H7 (cell line): ENCODE measurements at places on chromosomes 5 and 9. TPM values are rescaled to one million over a fixed set of nuclear protein-coding genes. Genes with fewer than 3 reads are reported as not detected.
A peak's percentile ranks its signal among the peaks of the same experiment; 100 is the strongest.

The TEX48 gene
- not detected in 2 replicates for total RNA-seq

GRCh38 chr9:130336885-130337284 lies 71.3 kb downstream of the HMCN2 start:
- DNase-seq: no peak

- no peak for DNase-seq
These were observed 20.3 kb downstream of the POU5F2 start for GRCh38 chr5:93721071-93721470.

GRCh38 chr5:175381130-175381529 lies 62.9 kb downstream of the DRD1 start:
- DNase-seq: no peak

DNA sequence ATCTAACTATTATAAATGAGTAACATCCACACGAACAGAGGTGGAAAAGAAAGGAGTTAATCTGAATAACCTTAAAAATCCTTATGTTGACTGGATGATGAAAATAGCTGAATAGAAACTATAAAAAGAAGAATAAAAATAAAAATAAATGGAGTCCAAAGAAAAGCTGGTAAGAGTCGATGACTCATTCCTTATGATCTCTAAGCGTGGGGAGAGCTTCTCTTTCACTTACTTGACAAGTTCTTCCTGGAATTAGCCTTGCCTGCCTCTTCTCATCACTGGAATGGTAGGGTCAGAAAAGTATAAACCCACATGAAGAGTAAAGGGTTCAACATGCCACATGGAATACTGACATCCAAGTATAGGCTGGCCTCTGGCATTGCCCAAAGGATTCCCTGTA lies 477.0 kb upstream of the RGMB start:
- no peak for DNase-seq

DNA sequence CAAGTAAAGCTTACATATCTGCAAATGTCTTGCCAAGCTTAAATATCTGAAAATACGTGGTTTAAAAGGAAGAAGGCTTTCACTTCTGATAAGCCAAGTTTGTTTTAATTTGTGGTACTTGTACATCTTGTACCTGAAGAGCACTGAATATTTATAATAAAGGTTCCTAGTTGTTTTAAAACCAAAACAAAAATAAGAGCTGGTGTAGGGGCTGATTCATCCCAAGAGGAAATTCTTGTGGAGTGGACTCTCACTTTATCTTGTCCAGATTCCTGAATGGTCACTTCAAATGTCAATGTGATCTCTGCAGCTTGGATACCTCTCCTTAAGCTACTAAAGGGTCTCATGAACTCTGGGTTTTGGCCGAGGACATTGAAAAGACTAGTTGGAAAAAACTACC lies 29.5 kb downstream of the MAMDC2 start:
- no peak for DNase-seq

- no peak for DNase-seq
These were observed 362.0 kb downstream of the TMEM38B start for GRCh38 chr9:106056328-106056727.

The FOXE1 gene
- total RNA-seq: 0.07 and 0.14 TPM in 2 replicates

The C9orf50 gene
- total RNA-seq: not detected in 2 replicates

GRCh38 chr9:90838098-90838497 lies 36.5 kb downstream of the SYK start:
- no peak for DNase-seq

The SURF2 gene
- 25.8 and 28.1 TPM in 2 replicates for total RNA-seq

GRCh38 chr9:101311758-101312420 lies 72.9 kb downstream of the BAAT start:
- DNase-seq: peak; percentile 45

- no peak for DNase-seq
These were observed 78.3 kb downstream of the STK10 start for GRCh38 chr5:172109749-172110148.

- DNase-seq: no peak
These were observed 1.2 kb upstream of the RNF44 start for GRCh38 chr5:176538230-176538988.

DNA sequence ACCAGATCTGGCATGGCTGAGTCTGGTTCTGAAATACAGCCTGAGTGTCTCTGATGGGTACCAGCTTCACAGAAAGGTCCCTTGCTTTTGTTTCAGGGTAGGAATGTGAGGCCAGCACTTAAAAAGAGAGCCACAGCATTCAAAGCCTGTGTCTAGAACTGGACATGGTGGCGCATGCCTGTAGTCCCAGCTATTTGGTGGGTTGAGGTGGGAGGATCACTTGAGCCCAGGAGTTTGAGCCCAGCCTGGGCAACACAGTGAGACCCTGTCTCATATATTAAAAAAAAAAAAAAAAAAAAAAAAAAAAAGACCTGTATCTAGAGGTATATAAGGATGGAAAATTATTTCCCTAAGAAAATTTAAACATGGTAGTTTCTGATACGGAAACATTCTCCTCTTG lies 202.3 kb downstream of the GAPVD1 start:
- no peak for DNase-seq

The WNT8A gene
- 7.5 and 13.2 TPM in 2 replicates for total RNA-seq

DNA sequence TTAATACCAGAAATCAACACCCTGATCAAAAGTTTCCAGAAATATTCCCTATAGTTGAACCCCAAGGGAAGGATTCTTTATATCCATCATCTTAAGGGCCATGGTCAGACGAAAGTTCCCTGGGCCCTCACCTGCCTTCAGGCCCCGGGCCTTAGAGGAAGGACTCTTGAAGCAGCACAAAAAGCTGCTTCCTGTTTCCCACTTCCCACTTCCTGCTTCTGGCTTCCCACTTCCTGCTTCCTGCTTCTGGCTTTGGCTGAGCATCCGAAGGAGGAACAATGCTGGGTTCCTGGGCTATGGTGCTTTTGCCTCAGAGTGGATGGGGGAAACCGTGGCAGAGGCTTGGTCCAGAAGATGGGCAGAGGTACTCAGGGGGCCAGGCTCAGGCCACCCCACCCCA lies 25.8 kb upstream of the DAP start:
- no peak for DNase-seq

GRCh38 chr9:38263532-38263931 lies 129.0 kb upstream of the ALDH1B1 start:
- no peak for DNase-seq

DNA sequence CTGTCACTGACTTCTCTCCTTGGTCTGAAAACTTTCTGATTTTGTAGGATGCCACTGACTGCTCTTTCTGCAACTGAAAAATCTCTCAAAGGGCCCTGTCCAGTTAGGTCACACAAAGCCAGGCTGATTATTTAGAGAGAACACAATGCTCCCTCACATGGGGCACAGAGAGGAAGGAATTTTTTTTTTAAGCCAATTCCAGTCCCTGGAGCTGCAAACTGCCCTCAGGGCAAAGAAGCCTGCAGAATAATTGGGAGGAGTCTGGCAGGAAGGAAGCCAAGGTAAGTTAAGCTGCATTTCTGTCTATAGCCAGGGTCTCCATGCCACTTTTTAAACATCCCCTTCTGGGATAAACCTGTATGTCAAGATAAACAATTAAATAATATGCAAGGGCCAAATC lies 305.5 kb downstream of the ZSWIM6 start:
- no peak for DNase-seq

GRCh38 chr5:168653626-168654025 lies 74.5 kb upstream of the PANK3 start:
- DNase-seq: no peak

The PCDHB2 gene
- 0.69 and 1.9 TPM in 2 replicates for total RNA-seq

- DNase-seq: no peak
These were observed 54.0 kb upstream of the HSPB3 start for GRCh38 chr5:54401515-54401914.

DNA sequence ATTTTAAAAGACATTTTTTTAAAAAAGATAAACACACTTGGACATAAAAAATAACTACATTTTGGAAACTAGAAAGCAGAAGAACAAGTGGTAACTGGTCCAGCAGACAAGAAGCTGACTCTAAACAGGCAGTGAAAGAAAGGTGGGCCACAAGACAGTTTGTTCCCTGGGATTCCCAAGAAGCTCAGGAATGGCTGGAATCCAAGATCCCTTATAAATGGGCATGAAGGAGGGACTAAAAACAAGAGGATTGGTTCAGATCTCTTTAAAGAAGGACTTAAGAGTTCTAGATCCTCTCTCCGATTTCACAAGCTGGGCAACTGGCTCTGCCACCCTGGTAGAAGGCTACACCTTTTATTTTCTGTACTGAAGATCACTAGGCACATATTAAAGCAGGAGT lies 102.8 kb downstream of the ARL15 start:
- DNase-seq: no peak

DNA sequence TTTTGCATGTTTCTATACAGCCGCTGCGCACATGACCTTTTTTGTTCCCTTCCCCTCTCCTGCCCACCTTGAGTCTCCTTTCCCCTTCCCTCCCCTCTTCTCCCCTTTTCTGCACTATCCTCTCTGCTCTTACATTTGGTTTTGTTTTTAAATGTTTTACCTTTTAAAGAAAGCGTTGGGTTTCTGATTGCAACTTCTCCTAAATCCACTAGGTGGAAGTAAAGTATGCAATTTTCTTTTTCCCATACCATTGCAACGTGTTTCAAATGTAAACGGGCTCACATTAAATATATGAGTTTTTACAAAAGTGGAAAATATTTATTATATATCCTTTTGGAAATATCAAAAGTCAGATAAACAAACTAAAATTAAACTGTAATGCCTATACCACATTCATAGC lies 500.9 kb downstream of the DIRAS2 start:
- peak; percentile 30 for DNase-seq

The PPP2R2B gene
- 60.2 and 75.5 TPM in 2 replicates for total RNA-seq

- DNase-seq: peak; percentile 60
These were observed 39.6 kb downstream of the COL5A1 start for GRCh38 chr9:134681061-134681661.

GRCh38 chr5:6918255-6918654 lies 205.0 kb downstream of the TENT4A start:
- DNase-seq: no peak

DNA sequence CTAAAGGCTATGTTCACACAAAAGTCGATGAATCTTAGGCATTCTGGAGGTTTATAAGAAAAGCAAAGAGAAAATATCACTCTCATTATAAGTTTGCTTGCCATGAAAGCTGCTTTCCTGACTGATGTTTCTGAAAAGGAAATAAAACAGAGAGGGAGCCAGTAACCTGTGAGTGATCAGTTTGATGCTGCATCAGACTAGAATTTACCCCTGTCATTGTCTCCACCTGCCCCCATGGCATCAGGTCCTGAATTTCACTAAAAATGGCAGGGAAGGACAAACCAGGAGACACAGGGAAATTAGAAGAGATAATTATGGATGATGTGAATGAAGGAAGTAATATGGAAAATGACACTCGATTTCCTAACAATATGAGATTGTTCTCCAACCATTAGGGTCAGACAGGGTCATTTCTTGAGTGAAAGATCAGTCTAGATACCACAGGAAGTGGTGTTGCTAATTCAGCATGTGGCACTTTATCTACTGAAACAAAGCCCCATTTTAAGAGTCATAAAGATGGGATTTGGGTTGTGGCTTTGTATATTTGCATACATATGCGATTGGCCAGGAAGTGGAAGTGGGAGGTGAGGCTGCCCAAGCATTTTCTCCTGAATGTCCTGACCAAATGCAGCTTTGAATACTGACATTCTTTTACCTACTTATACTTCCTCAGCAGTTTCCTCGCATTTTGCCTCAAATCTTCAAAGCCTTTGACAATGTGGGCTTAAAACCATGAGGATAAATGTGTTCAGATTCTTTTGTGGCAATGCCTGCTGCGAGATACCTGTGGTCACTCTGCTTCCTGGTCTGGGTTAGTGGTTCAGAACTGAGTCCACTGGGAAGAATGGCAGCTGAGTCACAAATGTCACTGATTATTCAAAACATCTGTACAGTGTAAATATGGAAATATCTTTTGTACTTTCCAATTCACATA lies 29.7 kb downstream of the MEGF10 start:
- DNase-seq: no peak

DNA sequence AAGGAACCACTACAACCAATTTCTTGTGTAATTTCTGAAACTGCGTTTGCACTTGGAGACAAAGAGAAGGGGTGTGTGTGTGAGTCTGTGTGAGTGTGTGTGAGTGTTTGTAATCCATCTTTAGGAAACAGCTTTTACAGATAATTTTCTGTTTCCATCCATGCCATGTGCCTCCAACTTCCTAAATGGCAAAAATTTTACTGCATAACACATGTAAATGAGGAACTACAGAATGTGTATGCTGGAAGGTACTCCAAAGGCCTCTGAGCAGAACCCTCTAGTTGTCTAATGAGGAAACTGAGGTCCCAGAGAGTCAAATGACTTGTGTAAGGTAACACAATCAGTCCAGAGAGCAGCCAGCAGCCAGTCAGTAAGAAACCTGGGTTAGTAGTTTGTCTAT lies 20.8 kb downstream of the MAMDC2 start:
- no peak for DNase-seq

GRCh38 chr5:74623748-74624408 lies 16.6 kb downstream of the ENC1 start:
- no peak for DNase-seq
